Renal cortical epithelial cell (primary cell): ENCODE measurements at places on chromosomes 7 and 10. TPM values are rescaled to one million over a fixed set of nuclear protein-coding genes. Genes with fewer than 3 reads are reported as not detected.

CLRN3 gene
- 0.65 TPM in 1 of 2 replicates, not detected in the other for total RNA-seq

FAM24B gene
- 5.3 and 6.3 TPM in 2 replicates for total RNA-seq

DCLRE1C gene
- 9.7 and 12.2 TPM in 2 replicates for total RNA-seq

ENTPD1 gene
- total RNA-seq: 0.20 and 0.52 TPM in 2 replicates

DNA sequence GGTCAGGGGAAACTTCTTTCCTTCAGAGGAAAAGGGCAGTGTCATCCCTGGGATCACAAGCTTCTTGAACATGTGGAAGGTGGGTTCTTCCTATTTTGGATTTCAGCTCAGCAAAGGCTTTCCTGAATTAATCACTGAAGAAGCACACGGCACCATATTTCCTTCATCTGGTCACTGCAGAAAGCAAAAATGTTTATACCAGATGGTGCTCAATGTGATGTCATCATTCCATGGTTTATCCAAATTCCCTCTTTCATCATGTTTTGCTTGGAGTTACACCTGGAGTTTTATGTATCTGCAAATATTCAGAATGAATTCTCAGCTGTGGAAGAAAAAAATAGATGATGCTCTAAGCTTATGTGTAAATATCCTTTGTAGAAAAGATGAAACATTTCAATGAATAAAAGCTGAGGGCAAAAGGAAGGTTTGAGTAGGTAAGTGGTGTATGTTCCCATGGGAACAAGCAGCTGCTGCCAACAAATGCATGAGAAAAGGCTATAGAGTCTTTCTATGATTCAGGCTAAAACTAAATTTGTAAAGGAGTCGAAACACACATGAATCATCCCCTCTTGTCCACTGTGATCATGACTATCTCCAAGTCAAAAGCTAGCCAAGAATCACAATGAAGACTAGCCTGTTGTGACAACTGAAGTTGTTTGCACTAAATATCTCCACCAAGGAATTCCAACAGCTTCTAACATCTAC is 26.9 kb upstream of the BPGM start:
- peak; percentile 90 for DNase-seq

DNA sequence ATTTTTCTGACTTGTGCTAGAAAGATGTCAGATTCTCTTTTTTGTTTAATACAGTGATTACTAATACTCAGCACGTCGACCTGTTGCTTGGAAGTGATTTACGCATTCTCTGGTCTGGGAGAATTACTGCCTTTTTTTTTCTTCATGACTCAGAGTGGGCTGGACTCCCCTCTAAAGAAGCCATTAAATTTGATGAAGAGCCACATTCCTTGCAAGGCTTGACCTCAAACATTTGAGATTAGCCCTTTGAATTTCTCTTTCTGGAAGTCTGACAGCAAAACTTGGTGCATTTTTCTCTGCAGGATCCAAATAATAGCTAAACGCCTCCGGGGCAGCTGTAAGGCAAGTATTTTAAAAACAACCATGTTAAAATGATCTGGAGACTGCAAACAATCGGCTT is 171.6 kb downstream of the GALNT17 start:
- DNase-seq: no peak

DNA sequence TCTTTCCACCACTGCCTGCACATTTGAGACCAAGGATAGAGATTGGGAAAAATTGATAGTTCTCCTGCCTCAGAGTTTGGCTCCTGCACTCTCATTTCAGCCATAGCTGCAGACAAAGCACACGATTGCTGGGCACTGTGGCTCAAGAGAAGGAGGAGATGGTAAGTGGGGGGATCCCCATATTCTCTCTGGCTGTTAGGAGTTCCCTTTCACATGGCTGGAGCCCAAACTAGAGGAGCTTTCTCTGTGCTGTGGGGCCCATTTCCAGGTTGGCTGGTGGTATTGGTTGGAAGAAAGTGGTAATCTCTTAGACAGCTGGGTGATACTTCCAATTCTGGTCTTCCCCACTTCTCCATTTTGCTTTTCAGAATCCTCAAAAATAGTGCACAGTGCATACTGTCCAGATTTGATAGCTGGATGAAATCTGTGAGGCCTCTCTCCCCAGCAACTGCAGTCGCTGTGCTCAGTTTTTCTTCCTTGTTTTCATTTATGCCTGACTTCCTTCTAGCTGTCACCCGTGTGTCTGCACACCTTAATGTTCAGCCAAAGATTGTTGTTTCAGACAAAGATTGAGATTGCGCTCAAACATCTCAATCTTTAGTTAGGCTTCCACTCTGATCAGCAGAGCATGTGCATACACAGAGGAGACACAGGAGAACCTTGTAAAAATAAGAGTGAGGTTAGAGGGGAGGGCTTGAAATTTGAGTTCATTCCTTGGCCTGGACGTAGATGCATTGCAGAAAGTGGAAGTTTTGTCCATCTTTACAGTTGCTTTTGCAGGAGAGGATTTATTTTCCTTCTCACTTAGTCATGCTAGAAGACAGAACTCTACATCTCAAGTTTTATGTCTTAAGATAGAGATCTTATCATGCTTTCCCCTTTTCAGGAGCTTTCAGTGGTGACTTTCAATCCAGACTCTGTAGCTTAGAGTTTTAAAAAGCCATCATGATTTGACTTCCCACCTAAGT is 28.6 kb downstream of the RABGEF1 start:
- no peak for DNase-seq

GRCh38 chr7:2157473-2158279 is 75.1 kb downstream of the MAD1L1 start:
- peak; percentile 88 for DNase-seq

DNA sequence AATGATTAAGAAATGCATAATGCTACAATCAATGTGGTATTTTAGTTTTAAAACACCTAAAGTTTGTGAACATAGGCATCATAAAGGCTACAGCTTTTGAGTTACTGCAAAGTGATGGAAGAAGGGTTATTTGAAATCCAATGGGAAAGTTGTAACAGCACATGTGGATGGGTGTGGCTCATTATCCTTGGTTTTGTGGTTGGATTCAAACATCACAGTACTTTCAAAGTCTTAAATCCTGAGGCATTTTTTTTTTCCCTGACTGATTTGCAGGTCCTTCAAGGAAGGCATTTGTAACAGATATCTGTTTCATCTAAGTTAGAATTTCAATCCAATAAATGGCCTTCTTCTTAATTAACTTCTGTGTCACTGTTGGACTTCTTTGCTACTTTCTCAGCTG is 9.8 kb upstream of the SHTN1 start:
- DNase-seq: no peak
